ENCODE measurements at places on chromosomes 12 and 14.

GRCh38 chr14:85531141-85531586 lies 1.2 kb downstream of the FLRT2 start:
- no peak for DNase-seq

- DNase-seq: no peak
Measured at GRCh38 chr12:77625441-77625840, 205.3 kb upstream of the NAV3 start.

DNA sequence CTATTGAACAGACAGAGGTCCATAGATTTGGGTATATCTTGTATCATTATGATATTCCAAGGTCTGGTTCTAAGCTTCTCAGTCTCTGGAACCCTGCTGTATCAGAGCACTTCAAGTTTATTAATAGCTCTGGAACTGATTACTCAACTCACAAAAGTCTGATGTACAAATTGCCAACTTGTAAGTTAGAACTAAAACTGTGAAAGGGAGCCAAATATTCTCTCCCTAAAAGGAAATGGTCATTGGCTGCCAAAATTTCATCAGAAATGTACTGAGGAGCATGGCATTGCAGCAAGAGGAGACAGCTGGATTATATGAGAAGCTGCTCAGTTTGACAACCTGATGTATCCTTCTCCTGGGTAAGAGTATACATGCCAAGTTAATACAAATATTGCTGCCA lies 828.8 kb upstream of the SEL1L start:
- DNase-seq: no peak

- DNase-seq: no peak
Measured at GRCh38 chr12:3363608-3364007, 127.4 kb upstream of the PRMT8 start.

- no peak for DNase-seq
Measured at GRCh38 chr12:104164634-104165033, 26.6 kb upstream of the NFYB start.

DNA sequence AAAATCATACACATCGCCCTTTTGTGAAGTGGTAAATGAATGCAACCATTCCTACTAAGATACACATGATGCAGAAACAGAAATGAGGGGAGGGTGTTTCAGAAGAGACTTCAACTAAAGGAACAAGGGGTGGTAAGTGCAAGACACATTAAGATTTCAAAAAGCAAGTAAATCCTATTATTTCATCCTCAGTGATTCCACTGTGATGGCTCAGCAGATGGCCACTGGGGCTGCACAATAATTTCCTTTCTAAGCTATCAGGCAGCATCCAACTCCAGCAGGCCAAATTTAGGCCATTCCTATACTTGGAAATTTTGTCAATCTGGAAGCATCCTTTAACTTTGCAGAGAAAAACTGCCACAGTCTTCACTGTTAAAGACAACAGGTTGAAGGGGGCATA lies 272.4 kb downstream of the NELL2 start:
- no peak for DNase-seq

DNA sequence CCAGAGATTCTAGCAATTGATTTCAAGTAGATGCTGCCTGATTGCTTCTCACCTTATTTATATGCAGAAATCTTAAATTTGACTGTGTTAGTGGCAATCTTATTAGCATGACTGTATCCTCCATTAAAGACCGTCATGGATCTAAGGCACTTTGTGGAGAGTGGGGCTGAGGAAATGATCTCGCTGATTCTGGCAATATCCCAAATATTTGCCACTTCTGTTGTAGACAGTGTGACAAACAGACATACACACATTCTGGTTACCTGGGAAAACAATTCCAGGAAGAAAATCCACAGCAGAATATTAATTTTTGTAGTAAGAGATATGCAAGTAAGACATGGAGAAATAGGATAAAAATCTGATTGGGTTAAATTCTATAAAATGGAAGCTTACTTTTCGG lies 269.0 kb upstream of the G2E3 start:
- DNase-seq: no peak

GRCh38 chr12:25501549-25501948 lies 51.5 kb downstream of the LMNTD1 start:
- DNase-seq: no peak

- no peak for DNase-seq
Measured at GRCh38 chr12:68785358-68785757, 22.6 kb upstream of the MDM2 start.

DNA sequence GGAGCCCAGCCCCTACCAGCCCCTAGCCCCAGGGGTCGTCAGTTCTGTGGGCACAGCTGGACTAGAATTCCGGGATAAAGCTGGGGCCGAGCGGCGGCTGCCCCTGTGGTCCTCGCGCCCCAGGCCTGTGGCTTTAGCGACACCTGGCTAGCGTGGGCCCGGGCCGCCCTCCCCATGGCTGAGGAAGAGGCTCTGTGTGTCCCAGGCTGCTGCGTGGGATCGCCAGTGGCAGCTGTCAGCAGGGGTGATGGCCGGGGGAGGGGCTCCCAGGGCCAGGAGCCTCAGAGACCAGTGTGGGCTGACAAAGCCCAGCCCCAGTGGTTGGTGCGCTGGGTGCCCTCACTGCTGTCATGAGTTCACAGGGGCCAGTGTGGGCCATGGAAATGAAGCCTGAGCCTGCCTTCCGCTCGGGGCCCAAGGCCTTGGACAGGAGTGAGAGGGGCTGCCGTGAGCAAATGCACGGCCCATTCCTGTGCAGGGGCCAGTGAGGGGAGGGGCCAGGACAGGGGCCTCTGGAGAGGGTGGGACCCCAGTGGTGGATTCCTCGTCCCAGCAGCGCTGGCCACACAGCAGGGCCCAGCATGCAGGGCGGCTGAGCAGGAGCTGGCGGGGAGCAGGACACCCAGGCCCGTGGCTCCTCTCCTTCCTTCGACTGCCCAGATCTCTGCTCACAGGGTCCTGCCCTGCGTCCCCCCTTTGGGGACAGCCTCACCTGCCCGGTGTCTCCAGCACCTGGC lies 11.4 kb downstream of the FBRSL1 start:
- no peak for DNase-seq

- no peak for DNase-seq
Measured at GRCh38 chr12:50234347-50234746, 49.0 kb downstream of the LIMA1 start.

DNA sequence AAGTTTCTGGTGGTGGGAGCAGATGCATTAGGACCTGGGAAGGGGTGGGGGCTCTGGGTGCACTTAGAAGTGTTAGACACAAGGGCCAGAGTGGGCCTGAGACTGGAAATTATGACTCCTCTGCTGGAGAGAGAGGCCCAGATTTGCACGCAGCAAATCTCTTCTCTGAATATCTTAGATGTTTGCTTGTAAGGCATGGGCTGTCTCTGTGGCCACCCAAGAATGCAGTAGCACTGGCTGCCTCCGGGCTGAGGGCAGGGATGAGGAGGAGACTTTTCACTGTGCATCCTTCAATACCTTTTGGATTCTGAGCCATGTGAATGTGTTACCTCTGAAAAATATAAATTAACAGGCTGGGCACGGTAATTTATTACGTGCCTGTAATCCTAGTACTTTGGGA lies 14.0 kb upstream of the RABGGTA start:
- no peak for DNase-seq

DNA sequence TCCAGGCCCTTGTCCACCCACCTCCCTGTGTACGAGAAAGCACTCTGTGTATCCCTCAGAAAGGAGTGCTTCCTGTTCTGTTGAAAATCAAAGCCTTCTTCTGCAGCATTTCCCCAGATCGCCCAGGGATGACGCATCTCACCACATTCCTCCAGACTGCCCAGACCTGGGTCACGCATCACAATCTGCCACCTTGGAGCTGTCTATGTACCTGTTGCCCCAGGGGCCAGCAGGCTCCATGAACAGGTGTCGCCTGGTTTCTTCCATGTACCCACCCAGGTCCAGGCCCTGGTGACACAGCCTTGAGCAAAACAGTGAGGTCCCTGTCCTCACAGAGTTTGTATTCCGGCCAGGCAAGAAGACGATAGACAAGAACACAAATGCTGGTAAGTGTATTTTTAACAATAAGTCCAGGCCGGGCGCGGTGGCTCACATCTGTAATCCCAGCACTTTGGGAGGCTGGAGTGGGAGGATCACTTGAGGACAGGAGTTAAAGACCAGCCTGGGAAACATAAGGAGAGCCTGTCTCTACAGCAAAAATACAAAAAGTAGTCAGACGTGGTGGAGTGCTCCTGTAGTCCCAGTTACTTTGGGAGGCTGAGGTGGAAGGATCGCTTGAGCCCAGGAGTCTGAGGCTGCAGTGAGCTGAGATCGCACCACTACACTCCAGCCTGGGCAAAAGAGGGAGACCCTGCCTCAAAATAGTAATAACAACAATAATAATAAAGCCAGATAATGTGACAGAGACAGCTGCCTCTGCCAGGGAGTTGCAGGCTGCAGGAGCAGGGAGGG lies 6.8 kb upstream of the PPP1R13B start:
- DNase-seq: no peak

- no peak for DNase-seq
Measured at GRCh38 chr12:87163122-87163521, 866.1 kb downstream of the C12orf50 start.

DNA sequence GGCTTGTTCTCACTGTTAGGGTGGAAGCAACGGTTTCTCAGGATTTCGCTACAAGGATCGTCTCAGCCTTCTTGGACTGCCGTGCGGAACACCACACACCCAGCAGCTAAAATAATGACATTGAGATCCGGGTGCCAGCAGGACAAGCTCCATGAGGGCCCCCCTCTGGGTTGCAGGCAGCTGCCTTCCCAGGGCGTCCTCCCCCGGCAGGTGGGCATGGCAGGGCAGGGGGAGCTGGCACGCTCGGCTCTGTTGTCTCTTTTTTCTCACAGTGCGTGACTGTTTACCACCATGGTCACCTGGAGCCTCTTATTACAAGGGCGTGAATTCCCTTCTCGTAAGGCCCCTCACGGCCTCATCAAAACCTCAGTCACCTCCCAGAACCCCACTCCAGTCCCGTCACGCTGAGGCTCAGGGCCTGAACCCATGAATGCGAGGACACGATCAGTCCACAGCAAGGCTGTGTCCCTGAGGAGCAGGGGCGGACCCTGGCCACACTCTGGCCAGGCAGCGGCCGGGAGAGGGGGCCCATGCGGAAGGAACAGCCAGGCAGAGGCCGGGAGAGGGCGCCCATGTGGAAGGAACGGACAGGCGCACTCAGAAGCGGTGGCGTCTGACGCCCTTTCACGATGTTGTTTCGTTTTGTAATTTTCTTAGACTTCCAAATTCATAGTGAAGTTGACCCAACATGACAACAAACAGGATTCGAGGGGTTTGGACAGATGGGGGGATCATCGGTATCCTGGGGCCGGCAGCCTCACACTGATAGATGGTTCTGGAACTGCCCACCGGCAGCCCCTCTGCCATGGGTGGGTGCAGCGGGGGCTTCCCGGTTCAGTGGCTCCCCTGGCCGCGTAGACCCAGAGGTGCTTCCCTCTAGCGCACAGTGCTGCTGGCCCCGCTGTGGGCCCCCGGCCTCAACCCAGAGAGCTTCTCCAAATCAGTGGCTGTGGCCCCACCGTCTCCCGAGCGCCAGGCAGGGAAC lies 10.0 kb downstream of the LRCOL1 start:
- DNase-seq: peak; percentile 24

GRCh38 chr14:92411941-92412340 lies 89.0 kb downstream of the SLC24A4 start:
- no peak for DNase-seq

DNA sequence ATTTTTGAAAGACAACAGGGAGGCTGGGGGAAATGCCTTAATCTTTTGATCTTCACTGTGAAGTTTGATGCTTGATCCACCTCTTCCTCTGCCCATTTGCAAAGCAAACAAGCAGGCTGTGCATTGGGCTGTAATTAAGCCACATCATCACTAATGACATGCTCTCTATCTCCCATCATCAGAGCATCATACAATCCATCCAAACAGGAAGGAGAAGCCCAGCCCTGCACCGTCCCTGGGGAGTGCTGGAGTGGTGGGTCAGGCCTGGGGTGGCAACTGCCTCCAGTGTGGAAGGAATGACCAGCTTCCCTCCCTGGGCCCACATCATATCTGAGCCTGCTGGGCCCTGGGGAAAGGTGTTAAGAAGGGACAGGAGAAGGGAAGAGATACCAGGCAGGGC lies 6.9 kb upstream of the KRT74 start:
- DNase-seq: no peak

DNA sequence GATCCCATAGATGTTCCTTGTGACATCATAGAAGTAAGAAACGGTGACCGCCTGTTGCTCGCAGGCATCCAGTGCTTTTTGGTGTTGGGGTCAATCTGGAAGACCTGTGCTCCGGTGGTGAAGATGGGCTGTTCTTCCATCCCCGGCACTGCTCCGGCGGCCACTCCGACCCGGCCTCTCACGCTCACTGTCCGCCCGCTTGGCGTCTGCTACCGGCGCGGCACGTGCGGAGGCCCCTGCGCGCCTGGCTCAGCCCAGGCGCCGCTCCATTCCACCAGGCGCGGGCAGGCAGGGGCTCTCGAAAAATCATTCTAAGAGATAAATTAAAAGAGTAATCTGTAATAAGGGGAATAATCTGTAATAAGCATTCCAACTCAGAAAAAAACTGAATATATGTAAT lies 934.5 kb downstream of the TMEM121 start:
- no peak for DNase-seq

- no peak for DNase-seq
Measured at GRCh38 chr12:116368196-116369194, 91.0 kb upstream of the MED13L start.

DNA sequence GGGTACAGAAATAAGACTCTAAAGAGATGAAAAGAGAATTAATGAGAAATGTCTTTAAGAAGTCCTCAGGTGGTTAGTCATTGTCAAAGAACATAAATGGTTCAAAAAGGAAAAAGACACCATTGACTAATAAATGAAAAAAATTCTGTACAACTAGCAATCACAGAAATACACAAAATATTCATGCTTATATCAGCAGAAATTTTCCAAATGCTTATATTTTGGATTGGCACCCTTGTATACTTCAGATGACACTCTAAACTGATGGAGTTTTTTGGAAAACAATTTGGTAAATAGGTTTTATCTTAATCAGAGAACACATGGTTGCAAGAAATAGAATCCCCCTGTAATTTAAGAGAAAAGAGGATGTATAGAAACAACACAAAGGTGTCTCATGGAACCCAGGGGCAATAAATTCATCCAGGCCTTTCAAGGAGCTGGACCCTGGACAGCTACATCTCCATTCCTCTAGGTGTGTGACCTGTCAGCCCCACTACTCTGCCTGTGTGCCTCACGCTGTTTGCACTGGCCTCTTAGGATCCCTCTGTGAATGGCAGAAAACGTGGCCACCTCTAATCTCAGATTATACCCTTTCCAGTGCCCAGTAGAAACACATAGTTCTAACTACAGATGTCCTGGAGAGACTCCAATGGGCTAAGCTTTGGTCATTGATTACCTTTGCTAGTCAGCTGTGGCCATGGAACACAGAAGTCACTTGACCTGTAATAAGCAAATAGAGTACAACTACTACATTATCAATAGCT lies 110.2 kb downstream of the FGD4 start:
- DNase-seq: no peak

DNA sequence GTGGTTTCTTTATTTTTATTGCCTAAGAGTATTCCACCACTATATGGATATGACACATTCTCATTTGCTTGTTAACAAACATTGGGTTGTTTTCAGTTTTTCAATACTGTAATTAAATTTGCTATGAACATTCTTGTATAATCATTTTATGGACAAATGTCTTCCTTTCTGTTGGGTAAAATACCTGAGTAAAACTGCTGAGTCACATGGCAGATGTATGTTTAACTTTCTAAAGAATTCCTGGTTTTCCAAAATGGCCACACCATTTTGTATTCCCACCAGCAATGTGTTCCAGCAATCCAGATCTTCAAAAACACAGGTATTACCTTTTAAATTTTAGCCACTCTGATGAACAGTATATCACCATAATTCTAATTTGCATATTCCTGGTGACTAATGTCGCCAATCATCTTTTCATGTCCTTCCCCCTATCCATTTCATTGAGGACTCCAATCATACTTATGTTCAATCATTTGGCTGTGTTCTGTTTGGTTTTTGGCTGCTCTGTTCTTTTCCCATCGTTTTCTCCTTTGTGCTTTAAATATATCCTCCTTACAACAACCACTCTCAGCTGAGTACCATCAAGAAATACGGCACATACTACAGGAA lies 36.0 kb downstream of the CDK17 start:
- DNase-seq: no peak

Measured in CD8-positive, alpha-beta T cell (primary cell).